Right hindlimb (tissue), 1 donor: ENCODE measurements at places on chromosomes 12 and 14.

DNA sequence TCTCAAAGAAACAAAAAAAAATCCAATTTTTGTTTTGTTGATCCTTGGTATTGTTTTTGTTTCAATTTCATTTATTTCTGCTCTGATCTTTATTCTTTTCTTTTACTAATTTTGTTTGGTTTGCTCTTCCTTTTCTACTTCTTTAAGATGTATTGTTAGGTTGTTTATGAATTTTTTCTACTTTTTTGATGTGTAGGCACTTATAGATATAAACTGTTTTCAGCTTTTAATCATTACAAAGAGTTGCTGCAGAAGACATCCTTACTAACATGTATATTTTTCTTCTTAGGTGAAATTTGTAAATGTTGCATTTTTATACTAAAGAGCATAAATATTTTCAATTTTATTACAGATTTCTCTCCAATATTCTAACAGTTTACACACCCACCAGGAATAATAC lies 69.8 kb downstream of the KNTC1 start:
- DNase-seq: no peak

GRCh38 chr14:54312166-54312801 lies 84.5 kb upstream of the CDKN3 start:
- no peak for DNase-seq

- DNase-seq: no peak
Measured at GRCh38 chr12:2113119-2113912, 60.5 kb downstream of the CACNA1C start.

GRCh38 chr12:77225373-77225772 lies 160.0 kb upstream of the E2F7 start:
- no peak for DNase-seq

DNA sequence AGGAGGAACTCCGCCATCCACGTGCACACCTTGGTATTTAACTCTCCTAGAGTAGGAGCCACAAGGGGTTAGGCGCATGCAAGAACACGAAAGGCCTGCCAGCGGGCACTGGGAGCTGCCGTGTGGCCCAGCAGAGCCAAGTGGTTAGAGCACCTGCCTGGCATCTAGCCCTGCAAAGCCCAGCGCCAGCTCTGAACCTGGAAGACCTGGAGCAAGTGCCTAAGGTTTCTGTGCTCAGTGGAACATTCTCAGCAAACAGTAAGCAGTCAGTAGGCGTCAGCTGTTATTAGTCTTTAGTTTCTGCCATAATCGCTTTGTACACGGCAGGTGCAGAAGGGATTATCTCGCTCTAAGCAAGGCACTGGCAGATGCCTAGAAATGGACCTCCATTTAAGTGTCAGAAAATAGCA lies 55.4 kb downstream of the SETD3 start:
- no peak for DNase-seq

GRCh38 chr12:123910761-123911193 lies 61.9 kb downstream of the CCDC92 start:
- no peak for DNase-seq
